Kidney epithelial cell (primary cell): ENCODE measurements at places on chromosomes 2 and 18.

- no peak for DNase-seq
Observed at GRCh38 chr2:234451242-234451641, 45.6 kb downstream of the ARL4C start.

- DNase-seq = no peak
Observed at GRCh38 chr2:122034777-122035176, 279.3 kb downstream of the TSN start.

GRCh38 chr2:11292464-11293255, 51.8 kb downstream of the ROCK2 start:
- no peak for DNase-seq

DNA sequence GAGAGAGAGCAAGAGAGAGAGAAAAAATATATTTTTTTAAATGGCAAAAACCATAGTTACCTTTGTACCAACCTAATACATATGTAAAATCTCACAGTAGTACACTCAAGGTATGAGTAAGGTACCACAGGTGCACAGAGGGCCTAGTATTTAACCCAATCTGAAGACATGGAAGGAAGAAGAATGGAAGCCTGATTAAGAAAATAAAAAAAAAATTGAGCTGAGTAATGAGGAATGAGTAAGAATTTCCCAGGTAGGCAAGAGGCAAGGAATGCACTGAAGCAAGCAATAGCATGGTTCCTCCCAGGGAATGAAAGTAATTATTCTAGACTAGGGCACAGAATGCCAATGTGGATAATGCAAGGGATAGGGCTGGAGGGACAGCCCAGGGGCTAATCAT, 294.2 kb downstream of the FIGN start:
- DNase-seq = peak; percentile 7

DNA sequence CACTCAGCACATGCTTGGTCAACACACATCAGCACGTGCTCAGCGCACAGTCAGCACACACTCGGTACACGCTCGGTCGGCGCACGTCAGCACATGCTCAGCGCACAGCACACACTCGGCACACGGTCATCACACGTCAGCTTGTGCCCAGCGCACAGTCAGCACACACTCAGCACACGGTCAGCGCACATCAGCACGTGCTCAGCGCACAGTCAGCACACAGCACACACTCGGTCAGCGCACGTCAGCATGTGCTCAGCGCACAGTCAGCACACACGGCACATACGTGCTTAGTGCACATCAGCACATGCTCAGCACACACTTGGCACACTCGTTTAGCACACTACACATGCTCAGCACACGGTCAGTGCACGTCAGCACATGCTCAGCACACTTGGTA, 49.7 kb upstream of the NFATC1 start:
- DNase-seq = no peak

- DNase-seq = no peak
Observed at GRCh38 chr2:18402831-18403230, 157.6 kb downstream of the RDH14 start.

- DNase-seq = no peak
Observed at GRCh38 chr2:150762571-150762970, 275.1 kb upstream of the RND3 start.

DNA sequence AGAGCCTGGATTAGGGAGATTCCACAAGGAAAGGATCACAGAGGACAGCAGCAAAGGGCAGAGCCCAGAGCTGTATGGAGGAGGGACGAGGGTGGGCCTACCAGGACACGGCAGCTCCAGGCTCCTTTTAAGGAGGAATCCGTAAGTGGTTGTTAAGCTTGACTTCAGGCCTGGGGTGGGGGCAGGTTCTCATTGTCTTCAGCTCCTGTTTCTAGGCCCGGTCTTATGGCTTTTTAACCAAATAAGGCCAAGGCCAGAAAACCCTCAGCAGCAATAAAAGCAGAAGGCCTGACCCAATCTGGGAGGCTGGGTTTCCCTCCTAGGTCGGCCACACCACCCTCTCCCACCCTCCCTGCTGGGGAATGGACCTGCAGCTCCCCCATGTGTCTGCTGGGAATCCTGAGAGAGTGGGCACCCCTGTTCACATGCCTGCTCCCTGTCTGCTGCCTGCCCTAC, 111.2 kb downstream of the PLB1 start:
- DNase-seq = no peak

DNA sequence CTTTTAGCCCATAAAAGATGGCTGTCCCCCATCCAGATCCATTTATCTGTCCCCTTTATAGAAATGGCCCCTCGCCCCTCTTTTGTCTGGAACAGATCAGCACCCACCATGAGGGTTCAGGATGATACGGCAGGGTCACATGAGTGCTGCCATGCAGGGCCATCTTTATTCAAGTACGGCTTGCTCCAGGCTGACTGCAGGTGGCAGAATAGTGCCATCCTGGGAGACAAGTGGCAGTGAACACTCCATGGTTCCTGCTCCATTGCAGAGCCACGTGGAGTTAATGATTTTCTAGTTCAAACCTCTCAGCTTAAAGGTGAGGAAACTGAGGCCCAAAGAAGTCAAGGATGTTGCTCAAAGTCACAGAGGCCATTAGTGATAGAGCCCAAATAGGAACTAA, 180.6 kb downstream of the CLIP4 start:
- no peak for DNase-seq

GRCh38 chr2:227818675-227819397, 5.2 kb downstream of the CCL20 start:
- DNase-seq = no peak

DNA sequence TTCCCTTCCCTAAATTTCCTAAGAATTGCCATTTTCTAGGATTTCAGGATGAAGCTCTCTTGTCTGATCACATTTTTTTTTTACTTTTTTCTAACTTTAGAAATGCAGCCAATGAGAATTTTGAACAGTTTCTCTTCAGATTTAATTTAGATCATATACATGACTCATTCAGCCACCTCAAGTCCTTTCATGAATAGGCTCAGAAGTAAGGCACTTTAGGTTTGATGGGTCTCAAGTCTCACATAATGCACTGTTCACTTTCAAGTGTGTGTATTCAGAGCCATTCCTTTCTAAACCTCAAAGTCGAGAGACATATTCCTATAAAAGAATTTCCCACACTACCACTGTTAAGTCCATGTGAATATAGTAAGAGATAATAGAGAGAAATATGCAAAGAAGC, 614.1 kb upstream of the VRK2 start:
- DNase-seq = no peak

GRCh38 chr2:43161650-43162510, 64.5 kb downstream of the ZFP36L2 start:
- no peak for DNase-seq

GRCh38 chr2:120279708-120280107, 27.1 kb downstream of the RALB start:
- no peak for DNase-seq
